HS-5 (cell line): ENCODE measurements at places on chromosomes 16 and 17.
A peak's percentile ranks its signal among the peaks of the same experiment; 100 is the strongest.

- no peak for DNase-seq
Measured at GRCh38 chr17:32285306-32285705, 19.7 kb downstream of the RHBDL3 start.

GRCh38 chr16:9929313-9929712 lies 252.9 kb downstream of the GRIN2A start:
- DNase-seq = no peak

- no peak for DNase-seq
Measured at GRCh38 chr16:85370543-85370880, 242.6 kb upstream of the GSE1 start.

GRCh38 chr16:83044589-83044988 lies 417.8 kb downstream of the CDH13 start:
- no peak for DNase-seq

- no peak for DNase-seq
Measured at GRCh38 chr16:30948667-30949649, at the start of gene ORAI3. Gene ORAI3, plus strand, starts transcription at chr16:30949068. Its CDS starts 222 bp downstream, at chr16:30949290.

DNA sequence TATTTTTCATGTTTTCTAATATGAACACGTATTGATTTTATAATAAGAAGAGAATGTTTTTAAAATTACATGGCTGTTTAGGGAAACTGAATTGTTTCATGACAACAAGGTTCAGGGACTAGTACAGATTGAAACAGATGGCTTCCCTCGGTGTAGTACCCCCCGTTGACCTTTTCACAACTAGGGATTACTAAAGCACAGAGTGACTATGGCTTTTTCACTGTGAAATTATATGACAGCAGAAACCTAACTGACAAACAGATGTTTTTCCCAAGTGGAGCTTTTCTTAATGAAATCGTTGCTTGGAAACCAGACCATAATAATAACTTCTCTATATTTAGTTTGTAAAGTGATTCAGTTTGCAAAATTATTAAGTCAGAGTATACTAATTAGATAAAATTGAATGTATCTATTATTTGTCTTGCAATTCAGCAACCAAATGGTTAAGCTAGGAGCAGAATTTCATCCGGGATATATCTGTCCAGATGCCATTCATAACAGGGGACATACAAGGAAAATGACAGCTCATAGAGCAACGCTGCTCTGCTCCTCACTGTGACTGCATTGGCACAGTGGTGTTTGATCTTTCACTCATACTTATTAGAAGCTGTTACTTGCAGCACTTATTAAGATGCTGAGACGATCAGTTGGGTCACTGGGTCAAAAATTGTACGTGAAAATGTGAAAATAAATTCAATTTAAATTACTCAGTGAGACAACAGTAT lies 111.7 kb downstream of the TANGO6 start:
- no peak for DNase-seq

DNA sequence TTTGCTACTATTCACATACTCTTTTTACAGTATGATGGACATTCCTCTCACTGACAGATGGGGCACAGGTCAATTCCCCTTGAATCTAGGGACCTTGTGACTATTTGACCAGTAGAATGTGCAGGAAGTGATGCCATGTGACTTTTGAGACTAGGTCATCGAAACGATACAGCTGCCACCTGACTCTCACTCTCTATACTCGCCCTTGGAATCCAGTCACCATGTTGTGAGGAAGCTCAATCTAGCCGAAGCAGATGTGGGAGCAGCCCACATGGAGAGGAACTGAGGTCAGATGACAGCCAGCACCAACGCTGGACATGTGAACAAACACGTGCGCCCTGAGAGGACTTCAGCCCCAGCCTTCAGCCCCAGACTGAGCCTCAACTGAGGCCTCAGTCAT lies 148.2 kb upstream of the CDC42EP4 start:
- no peak for DNase-seq

DNA sequence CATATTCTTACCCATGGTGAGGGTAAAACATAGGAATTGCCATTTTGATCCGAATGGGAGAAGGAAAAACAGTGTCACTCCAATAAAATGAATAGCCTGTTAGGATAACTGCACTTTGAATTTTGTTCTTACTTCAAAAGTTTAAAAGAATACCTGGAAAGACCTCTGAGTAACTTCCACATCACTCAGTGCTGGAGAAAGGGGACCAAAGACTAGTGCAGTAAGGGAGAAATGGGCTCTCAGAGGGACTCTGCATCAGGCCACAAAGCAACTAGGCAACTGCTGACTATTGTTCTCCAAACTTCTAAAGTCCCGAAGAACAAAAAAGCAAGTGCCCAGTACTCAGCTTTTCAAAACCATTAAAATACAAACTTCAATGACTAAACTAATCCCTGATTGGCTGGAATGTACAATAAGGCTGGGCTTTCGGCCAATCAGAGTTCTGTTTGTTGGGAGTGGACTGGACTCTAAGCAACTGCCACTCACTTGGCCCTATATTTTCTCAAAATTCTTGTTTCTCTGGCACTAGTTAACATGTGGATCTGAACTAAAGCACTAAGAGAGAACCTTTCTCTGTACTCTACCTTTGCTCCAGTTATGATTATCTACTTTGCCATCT lies 6.2 kb downstream of the DNAJC7 start:
- DNase-seq = no peak

DNA sequence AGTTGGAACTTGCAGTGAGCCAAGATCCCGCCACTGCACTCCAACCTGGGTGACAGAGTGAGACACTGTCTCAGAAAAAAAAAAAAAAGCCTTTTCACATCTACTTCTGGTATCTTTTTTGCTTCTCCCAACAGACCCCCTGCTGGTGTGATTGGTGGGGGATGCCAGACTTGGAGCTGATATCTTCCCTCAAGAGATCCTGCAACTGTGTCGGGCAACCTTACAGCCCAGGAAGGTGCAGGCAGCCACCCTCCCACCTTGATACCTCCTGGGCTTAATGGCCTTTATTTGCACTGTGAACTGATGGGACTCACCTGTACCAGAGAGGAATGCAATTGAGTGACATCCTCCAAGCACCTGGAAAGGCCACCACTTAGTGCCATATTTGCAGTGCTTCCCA lies 142.3 kb downstream of the RGS9 start:
- DNase-seq = no peak

- DNase-seq = no peak
Measured at GRCh38 chr16:84463221-84463620, 41.2 kb downstream of the MEAK7 start.

- no peak for DNase-seq
Measured at GRCh38 chr16:84847564-84848355, 28.0 kb downstream of the CRISPLD2 start.

DNA sequence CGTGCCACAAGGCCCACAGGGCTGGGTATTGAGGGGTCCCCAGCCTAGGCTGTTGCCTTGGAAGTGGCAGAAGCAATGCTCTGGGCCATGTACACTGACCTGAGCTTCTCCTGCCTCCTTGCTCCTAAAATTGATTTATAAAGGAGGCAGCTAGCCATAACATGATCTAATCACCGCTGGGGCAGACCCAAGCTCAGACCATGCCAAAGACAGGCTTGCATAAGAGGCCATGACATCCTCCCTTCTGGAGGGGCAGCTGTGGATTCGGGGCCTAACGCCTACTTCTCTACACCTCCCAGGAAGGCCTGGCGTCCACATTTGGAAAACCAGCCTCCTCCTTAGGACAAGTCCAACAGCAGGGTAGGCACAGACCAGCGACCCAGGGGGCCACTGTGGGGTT lies 12.3 kb downstream of the HSD11B2 start:
- no peak for DNase-seq

DNA sequence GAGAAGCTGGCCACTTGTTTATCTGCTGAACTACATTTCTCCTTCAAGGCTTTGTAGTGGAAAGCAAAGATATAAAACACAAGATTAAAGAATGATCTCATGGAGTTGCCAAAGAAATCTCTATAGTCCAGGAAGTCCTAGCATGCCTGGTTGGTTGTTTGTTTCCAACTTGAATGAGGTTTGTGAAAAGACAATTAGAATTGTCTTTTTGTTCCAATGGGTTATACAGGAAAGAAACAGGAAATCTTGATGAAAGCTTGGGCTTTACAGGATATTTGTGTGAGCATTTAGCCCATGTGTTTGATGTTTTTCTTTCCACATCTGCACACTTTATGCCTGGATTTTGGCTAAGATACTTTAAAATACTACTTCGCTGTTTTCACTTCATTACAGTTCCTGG lies 273.4 kb downstream of the CEP112 start:
- DNase-seq = no peak

DNA sequence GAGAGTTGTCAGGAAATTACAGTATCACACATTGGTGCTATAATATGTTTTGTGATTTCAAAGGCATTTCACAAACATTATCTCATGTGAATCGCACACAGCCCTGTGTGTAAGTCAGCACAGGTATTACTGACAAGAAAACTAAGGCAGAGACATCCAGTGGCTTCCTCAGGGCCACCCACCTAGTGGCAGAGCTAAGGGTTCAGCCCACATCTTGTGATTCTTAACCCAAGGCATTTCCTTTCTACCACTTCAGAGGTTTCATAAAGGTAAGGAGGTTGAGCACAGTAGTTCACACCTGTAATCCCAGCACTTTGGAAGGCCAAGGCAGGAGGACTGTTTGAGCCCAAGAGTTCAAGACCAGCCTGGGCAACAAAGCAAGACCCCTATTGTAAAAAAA lies 58.2 kb downstream of the STX8 start:
- no peak for DNase-seq

DNA sequence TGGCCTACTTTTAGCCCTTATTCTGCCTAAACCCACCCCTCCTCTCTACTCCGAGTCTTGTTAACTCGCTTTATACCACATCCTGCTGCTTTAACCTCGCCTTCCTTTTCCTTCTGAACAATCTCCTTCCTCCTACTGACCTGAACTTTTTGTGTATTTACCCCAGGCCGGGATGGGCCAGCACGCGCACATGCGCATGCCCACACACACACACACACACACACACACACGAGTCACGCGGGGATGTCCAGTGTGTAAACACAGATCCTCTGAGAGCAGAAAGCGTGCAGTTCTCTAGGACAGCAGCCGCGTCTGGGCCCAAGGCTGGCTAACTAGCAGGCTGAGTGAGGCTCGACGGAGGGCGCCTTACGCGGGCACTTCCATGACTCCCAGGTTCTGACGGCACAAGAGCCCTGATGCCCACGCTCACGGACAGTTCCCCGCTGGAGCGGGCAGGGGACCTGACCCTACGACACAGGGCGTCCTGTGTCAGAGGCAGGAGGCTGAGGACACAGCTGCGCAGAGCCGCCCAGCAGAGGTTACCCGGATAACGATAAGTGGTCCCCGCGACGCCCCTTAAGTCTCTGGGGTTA lies 610 bp downstream of the PIK3R5 start:
- no peak for DNase-seq

DNA sequence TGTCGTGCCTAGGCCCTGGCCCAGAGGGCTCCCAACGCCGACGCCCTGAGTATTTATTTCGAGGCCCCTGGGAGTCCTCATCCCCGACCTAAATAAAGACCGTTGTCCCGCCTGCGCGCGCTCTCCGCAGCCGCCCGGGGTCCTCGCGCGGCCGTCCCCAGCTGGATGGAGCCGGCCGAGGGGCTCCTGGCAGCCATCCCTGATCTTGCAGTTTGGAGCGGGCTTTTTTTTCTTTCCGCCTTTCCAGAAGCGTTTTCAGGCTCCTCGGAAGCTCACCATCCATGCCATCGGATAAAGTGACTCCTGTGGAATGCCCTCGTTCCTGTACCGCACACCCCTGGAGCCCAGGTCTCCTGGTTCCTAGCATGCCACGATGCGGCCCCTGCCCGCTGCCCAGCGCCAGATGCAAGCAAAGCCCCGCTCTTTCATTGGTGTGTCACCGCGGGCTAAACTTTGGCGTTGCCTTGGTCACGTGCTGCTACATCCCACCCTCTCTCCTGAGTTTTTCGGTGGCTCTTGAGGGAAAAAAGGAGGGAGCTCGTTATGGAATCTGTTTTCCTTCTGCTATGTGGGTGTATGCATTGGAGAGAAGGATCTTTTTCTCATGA lies 716 bp downstream of the TMEM94 start:
- DNase-seq = no peak

GRCh38 chr17:27155866-27156265 lies 138.0 kb upstream of the WSB1 start:
- DNase-seq = no peak

DNA sequence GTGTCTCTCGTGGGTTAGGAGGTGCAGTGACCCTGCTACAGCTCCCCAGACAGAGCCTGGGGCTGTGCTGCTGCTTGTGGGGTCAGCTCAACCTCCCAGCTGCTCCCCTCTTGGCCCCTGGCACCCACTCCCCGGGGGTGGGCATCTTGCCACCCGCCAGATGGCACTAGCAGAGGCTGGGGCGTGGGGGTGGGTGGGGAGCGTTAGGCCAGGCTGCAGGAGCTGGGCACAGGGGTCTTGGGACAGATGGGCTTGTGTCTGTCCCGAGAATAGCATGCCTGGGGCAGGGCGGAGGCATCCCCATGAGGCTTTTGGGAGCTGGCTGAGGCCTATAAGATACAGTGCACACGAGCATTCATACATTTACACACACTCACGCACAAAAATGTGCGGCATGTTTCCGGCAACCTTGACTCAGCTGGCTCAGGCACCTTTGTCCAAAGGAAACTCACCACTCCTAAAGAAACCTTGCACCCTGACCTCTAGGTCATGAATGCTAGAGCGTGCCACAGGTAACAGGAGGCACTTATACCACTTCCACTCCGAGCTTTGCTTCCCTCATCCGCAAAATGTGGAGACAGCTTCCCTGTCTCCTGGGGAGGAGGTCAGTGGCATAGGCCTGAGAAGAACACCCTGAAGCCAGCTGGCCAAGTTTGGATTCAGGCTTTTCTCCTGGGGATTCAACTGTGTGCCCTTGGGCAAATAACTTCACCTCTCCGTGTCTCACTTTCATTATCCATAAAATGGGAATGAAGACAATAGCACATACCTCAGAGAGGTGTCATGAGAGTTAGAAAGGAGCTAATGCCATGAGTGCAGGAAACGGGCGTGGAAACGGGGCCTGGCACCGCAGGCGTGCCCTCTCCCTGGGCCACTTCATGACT lies 78.9 kb upstream of the LHX1 start:
- DNase-seq = no peak

DNA sequence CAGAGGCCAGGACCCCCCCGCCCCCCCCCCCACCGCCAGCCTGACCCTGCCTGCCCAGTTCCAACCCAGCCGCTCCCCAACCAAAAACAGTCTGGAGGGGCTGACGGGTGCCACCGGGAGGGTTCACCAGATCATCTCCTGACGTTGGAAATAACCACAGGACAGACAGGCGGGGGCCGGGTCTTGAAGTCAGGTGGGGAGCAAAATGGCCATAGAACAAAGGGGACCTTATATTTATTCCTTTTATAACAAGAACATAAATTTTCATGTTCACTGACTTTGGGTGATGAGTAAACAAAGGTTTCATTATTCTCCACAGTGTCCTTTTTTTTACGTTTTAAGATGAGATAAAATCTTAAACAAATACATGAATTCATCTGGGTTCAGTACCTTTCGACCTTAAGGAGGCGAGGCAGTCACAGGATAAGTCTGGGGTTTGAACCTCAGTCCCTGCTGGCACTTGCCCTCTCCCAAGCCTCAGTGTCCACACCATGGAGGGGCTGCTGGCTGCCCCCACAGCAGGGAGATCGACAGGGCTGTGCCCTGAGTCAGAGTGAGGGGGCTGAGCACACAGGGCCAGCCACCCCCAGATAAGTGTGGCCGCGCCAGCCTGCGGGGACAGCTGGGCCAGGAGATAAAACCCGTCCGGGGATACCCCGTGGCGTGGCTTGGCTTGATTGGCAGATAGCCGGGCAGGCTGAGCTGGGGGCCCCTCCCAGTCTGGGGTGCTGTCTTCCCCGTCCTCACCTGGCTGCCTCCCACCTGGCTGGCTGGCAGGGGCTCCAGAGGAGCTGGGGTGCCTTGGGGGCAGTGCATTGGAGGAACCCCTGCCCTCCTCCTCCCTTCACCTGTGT lies 15.0 kb downstream of the SLC7A5 start:
- DNase-seq = no peak

GRCh38 chr17:4229627-4230541 lies 33.9 kb downstream of the ANKFY1 start:
- DNase-seq = peak; percentile 89
